ENCODE measurements at places on chromosomes 7 and 10.

GRCh38 chr7:87056346-87056745 lies 3.1 kb downstream of the ELAPOR2 start:
- no peak for DNase-seq

DNA sequence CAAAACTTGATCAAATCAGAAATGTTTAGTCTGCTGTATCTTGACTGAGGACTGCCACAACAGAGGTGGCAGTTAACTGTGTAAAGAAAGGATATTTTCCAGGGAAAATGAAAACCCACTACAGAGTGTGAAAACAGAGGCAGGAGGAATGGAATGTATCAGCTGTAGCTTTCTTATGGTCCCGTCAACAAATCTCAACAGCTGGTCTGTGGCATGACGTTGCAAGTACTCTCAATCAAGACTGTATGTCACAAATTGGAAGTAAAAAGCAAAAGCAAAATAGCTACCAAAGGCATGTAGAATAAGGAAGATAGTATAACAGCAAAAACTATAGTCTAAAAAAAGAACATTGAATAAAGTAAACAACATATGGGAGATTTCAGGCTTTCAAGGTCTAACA lies 123.5 kb downstream of the KMT2C start:
- no peak for DNase-seq

DNA sequence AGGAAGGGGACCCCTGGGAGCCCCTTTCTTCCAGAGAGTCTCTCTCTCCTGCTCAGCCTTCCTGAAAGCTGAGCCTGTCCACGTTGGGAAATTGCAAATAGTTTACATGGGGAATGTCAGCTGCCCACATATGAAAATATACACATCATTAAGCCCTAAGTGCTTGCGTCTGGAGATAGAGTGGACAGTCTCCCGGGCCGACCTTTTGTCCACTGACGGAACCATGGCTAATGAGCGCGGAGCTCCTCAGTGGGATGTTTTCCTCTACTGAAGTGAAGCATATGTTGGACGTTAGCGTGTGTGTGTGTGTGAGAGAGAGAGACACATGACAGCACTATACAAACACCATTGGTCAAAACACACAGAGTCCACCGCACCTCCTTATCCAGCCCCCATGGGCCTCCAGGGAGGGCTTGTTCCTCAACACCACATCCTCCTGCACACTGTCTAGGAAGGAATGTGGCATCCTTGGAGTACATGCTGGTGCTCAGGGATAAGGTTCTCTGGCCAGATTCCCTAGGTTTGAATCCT lies 128.4 kb downstream of the RGS10 start:
- DNase-seq, result no peak

GRCh38 chr7:51456431-51457060 lies 139.9 kb upstream of the COBL start:
- no peak for DNase-seq

- DNase-seq, result no peak
Observed at GRCh38 chr7:85480666-85481065, 293.8 kb upstream of the SEMA3D start.

DNA sequence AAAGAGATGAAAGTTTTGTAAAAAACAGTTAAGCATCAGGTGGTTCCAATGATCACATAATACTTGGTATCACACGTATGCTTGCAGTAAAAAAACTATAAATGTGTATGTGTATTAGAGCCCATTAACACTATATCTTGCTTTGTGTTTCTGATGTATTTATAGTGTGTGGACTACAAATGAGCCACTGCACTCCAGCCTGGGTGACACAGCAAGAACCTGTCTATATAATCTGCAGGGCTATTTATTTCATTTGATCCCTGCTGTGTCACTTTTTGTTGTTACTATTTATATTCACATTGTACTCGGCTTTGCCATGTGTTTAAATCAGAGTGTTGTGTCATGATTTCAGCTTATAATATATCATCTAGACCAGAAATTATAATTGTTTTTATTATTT lies 487.8 kb upstream of the TEX47 start:
- no peak for DNase-seq

GRCh38 chr10:31143331-31143935 lies 111.8 kb upstream of the ZNF438 start:
- no peak for DNase-seq

DNA sequence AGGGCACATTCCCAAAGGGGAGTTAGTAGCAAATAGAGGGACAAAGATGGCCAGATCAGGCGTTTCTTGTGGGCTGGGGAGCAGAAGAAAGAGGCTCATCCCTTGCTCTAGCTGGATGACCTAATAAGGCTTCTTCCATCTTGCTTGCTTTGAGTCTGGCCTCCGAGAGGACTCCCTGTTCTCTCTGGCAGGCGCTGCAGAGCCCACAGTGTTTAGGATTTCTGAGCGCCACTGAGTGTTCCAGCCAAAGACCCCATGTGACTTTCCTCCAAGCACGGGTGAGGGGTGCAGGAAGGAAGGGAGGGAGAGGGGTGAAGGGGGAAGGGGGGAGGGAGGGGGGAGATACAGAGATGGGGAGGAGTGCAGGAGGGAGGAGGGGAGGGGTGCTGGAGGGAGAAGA lies 203.8 kb upstream of the SVIL start:
- DNase-seq, result no peak

- no peak for DNase-seq
Observed at GRCh38 chr10:33086100-33086499, 128.1 kb upstream of the ITGB1 start.

- DNase-seq, result no peak
Observed at GRCh38 chr7:16982640-16983350, 101.0 kb upstream of the AGR3 start.

DNA sequence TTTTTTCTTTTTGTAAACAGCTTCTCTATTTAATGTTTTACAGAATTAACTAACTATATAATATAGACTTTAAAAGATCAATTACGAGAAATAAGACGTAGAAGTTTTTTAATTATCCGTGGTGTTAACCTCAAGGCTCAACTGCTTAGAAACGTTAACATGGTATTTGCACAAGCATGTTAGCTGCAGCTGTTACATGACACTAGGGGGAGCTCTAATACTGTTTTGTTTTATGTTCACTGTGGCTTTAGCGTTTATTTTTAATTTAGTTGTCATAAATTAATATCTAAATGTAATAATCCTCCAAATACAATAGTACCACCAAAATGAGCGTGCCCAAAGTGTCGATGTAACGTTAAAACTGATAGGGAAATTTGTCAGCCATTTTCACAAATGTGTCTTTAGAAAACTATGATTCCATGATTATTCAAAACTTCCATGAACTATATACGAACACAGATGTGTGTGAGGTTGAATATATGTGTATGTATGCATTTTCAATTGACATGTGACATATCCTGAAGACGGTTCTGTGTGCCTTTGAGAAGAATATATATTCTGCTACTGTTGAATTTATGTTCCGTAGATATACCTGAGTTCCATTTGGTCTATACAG lies 828.8 kb upstream of the MBL2 start:
- DNase-seq, result no peak

GRCh38 chr7:158368449-158368848 lies 219.2 kb downstream of the PTPRN2 start:
- peak; percentile 42 for DNase-seq

GRCh38 chr7:114821030-114821900 lies 100.6 kb upstream of the MDFIC start:
- DNase-seq, result no peak

DNA sequence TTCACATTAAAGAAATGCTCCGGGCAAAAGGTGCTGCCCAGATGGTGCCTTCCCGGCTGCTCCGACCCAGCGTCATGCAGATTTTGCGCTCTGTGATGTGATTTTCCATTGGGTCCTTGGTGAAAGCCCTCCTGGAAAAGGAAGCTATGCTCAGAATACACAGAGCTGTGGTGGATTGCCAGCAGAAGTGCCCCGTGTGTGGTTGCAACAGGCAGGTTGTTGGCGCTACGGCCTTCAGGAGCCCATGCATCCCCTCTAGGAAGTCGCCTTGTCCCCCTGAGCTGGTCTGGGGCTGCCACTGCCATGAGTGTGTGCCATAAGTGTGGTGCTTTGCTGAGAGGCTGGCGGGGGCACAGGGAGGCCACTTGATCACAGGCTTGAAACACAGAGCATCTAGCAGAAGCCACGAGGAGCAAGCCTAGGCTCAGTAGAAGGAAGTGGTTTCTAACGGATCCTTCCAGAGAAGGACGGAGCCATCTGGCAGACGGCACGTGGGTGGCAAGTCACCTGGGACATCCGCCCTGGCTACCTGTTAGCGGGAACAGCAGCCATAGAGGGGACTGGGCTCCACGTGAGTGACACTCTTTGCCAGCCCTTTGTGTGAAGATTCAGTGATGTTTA lies 210.9 kb downstream of the CUX1 start:
- DNase-seq, result no peak

- DNase-seq, result no peak
Observed at GRCh38 chr10:3702056-3702546, 82.9 kb downstream of the KLF6 start.

DNA sequence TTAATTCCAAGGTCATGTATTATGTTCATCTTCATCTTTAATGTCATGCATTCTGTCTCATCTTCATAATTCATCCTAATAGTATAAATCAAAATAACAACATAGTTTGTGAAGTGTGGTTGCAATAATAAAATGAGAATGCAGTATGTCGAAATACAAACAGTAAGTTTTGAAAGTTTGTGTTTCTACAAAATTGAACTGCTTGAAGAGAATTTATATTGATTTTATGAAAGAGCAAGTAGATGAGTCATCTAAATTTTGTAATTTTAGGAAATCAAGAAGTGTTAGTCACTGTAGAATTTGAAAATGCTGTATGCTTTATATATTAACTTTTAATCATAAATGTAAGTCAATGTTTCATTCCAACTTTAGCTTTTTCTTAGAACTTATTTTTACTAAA lies 190.5 kb upstream of the PPP1R3A start:
- no peak for DNase-seq

DNA sequence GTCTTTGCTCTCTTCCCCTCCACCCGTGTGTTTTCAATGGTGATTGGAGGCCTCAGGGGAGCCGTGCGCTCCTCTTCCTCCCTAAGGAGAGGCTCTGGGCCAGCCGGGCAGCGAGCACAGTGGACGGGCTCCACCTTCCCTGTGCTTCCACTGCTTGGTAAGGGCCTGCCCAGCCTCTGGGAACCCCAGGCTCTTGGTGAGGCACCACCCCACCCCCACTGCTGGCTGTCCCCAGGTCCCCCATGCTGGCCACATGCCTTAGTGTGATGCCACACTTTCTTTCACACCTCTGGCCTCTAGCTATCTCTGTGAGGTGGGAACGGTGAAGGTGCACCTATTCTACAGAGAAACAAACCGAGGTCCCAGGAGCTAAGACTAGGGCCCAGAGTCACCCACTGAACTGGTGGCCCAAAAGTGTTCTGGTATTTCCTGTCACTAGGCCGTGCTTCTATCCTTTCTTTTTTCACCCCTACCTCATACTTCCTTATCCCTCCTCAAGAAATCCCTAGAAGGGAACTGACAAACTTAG lies 53.3 kb downstream of the UNC5B start:
- no peak for DNase-seq
